Dorsolateral prefrontal cortex (tissue), 122 donors: ENCODE measurements at places on chromosomes 5 and 9.

DNA sequence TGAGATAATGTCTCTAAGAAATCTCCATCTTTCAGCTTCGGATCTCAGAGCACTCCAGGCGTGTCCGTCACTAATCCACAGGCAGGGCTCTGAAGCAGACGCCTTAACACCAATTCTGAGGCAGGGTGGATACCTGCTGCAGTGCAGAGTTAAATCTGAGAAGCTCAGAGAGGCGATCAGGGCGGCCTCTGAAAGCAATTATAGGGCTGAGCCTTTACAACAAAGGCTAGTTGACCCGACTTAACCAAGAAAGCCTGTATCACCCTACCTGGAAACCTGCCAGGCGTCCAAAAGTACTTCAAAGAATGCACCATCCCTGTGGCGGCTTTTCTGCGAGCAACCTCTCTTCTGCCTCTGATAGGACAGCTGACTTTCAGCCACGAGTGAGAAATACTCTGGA is 134.8 kb upstream of the MSX2 start:
- no peak for DNase-seq

GRCh38 chr5:30838936-30839496 is 354.5 kb upstream of the CDH6 start:
- no peak for DNase-seq

GRCh38 chr5:85990998-85991397 is 626.7 kb upstream of the COX7C start:
- no peak for DNase-seq

DNA sequence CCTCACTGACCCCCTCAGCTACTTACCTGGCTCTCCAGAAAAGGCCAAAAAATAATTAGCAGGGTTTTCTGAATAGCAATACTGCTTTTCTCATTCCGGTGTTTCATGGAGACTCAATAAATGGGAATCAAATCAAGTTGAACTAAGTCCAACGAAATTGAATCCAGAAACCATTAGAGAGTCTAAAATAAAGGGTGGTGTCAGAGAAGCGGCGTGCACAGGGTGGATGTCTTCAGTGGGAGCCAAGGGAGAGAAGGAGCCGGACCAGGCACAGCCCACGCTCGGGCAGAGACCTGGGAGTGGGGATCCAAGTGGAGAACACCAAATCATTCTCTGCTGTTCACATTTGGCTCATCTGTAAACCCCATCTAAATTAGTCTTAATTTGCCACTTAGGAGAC is 40.2 kb upstream of the WWC1 start:
- no peak for DNase-seq

DNA sequence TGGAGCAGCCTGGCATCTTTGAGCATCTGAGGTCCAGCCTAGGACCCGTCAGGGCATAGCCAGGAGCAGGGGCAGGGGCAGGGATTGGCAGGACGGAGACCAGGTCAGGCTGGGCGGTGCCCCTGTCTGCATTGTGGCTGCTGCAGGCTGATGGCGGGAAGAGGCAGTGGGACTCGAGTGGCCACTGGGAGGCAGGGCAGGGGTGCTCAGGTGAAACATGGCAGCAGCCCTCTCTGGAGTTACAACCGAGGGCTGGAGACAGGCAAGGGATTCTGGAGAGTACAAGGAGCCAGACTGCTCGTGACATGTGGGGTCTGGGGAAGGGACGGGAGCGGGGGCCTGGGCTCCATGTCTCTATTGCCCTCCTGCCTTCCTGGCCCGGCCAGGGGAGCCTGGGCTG is 97.4 kb upstream of the RAPGEF1 start:
- no peak for DNase-seq

- DNase-seq, result no peak
Observed at GRCh38 chr9:35579130-35579529, 25.9 kb upstream of the TESK1 start.

DNA sequence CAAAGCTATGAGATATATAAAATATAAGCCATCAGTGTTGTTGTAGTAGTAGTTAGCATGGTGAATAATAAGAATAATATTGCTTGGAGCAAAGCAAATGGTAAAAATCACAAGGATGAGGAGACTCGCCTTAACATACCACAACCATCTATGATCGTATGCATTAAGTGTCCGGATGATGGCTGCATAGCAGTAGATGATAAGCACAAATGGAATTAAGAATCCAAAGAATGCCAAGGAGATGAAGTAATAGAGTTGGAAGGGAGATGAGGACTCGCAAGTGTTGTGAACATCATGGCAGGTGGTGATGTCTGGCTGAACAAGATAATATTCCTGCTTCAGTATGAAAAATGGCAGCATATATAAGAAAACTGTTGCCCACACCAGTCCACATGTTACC is 5.5 kb downstream of the F2RL2 start:
- no peak for DNase-seq

GRCh38 chr5:159135896-159136531 is 36.3 kb upstream of the EBF1 start:
- DNase-seq, result no peak

DNA sequence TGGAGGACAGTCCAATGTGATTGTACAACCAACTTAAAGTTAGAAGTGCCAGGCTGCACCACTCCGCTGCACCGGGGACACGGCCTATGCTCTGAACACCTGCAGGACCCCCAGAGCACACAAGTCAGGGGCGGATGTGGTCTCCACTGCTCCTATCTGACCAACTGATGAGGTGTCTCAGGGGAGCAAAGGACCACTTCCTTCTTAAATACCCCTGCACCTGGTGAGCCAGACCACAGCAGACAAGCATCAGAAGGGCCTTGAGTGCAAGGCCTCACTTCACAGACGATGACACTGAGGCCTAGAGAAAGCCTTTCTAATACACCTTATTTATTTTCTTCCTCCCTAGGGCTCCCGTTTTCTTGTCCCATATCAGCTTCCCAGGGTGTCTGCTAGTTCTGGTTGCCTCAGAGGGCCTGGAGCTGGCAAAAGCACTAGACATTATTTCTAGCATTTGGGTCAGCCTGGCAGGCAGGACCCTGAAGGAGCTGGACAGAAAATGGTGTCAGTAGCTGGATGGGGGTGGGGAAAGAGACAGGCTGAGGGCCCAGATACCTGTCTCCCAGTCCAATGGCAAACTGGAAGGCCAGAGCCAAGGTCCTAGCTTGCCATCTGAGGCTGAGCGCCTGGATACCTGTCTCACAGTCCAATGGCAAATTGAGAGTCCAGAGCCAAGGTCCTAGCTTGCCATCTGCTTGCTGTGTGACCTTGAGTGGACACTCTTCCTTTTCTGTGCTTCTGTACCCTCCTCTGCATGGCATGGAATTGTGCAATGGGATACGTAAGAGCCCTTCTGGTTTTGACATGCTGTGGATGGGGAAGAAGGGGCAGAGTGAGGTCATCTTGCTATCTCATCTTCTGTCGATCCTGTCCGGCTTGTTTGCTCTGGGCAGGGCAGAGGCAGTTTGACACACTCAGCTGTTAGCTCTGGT is 9.0 kb downstream of the CCDC69 start:
- DNase-seq, result no peak

GRCh38 chr5:127320032-127320965 is 29.7 kb downstream of the MEGF10 start:
- DNase-seq, result no peak

DNA sequence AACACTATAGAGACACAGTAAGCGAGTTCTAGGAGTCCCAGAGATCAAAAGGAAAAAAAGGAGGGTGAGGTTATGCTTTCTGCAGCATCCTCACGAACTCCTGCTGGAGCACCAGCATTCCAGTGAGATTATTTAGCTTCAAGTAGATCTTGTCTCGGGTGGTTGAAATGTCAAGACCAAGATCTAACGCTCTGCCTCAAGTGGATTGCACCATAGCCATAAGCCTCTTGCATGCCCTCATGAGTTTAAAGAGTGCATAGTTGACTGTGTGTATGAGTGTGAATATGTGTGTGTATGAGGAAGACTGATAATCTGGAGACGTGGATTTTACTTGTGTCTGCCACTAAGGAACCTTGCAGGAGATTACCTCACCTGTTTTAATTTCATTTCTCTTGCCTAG is 335.3 kb upstream of the ADAMTSL1 start:
- no peak for DNase-seq

DNA sequence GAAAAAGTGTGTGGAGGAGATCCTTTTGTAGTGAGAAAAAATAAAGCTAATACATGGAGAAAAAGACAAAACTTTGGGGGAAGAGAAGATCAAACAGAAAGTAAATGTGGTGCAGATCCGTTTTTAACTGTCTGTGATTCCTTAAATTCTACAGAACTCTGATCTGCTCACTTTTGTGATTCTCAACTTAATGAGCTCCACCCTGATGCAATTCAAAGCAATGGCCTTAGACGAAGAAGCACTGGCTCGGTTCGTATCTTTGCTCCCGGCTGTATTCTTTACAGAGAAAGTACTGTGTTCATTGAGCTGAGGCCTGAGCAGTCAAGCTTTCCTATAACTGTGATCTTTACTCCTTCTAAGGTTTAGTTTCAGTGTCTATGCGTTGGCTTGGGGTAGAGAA is 453.4 kb downstream of the DMAC1 start:
- DNase-seq, result no peak

DNA sequence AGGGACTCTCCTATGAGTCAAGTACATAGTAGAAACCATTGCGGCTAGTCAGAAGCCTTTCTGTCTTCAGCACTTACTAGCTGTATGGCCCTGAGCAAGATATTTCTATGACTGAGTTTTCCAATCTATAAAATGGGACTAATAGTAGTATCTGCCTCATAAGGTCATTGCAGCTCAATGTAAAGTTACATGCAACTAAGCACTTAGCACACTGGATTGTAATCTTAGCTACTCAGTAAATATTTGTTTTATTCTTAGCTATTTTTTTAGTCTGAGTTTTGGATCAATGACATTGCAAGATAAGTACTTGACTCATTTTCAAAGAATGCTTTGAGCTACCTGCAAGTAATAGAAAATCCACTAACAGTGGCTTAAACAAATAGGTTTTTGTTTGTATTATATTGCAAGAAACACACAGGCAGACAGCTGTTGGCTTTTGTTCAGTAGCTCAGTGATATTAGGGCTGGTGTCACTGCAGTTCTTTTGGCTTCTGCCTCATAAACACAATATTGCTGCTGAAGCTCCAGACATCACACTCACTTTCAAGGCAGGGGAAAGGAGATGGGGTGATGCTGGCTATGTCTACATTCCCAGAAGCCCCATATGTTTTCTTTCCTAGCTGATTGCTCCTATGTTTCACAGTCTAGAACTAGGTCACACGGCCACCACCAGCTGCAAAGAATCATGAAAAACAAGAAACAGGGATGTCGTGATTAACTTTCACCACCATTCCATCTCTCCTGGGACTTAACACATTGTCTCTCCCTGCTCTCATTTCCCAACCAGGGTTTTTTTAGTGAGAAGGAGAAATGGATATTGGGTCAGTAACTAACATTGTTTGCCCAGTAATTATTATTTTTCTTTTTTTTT is 26.9 kb upstream of the FAT2 start:
- no peak for DNase-seq

GRCh38 chr5:42985129-42986037 is 54.7 kb downstream of the ANXA2R start:
- no peak for DNase-seq

DNA sequence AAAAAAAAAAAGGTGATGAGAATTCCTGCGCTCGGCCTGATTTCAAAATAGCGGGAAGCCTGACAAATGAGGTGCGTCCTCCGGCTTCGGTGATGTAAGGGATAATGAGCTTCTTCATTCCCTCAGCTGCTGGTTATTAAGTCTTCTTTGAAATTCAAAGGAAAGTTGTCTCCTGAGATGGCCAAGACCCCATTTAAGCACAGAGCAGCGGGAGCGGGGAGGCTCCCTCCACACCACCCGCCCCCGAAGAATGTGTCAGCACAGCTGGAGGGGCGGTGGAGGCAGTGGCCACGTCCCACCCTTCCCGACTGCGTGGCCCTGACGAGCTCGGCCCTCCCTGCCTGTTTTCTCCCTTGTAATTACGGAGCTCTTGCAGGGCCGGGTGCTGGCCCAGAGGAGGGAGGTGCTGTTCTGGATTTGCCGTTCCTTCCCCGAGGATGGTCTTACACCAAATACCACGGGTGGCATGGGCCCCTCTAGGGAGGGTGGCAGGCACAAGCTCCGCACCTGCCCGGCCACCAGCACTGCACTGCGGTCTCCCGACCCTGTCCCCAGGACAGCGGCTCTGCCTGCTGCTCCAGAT is 31.0 kb downstream of the SLC9A3 start:
- DNase-seq, result no peak

GRCh38 chr5:150284311-150284710 is 5.3 kb downstream of the CAMK2A start:
- no peak for DNase-seq

DNA sequence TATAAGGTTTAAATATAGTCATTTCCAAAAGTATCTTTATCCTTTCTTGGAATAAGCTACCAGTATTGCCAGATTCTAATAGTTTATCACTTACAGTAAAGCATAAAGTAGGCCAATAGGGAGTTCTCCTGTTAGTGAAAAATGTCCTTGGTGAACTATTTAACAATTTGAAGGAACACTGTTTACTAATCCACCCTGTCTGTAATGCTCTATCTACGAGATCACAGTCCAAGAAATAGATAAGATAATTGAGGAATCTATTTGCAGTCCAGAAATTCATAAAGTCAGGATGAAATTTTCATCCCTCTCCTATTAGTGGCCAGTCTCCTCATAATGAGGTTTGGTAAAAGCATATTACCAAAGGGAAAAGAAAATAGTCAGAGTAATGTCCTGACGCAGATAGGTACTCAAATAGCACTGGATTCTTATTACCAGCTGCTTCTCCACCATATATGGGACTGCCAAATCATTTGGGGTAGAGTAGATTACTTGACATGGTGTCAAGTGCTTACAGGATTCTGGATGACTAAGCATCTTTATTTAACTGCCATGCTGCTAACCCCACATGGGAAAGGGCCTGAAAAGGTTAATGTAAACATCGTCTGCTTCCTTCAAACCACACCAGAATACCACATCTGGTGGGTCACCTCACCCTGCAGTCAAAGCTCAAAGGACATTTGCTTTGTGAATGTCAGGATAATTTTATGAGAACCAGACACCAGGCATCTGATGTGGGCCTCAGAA is 808.1 kb downstream of the EFNA5 start:
- DNase-seq, result no peak

DNA sequence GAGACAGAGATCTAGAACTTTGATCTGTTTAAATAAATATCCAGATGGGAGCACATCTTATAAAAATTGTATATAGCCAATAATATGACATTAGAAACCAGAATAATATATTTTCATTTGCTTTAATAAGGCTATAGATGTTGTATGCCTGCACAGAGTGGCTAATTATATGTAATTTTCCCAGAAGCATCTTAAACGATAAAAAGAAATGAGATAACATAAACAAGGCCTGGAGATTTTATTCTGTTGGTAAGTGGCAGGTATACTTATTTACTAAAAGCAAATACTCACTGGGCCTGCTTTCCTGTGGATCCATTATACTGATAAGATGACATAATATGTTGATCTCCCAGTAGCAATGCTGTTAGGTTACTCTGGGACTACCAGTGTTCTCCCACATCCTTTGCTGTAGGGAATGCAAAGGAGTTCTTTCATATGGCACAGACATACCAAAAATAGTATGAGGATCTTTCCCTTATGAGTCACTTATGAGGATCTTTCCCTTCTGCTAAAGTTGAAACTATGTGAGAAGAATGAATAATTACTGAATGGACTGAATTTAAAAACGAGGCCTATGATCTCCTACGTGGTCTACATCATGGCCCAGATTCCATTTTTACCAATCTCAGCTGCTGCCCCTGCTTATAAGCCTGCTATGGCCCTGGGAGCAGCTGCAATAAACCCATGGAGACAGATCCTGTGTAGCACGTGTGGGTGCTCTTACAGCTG is 112.1 kb downstream of the NUDT12 start:
- DNase-seq, result no peak

GRCh38 chr9:73327149-73327548 is 175.5 kb downstream of the ANXA1 start:
- DNase-seq, result no peak
